Smooth muscle cell of the coronary artery (primary cell): ENCODE measurements at places on chromosomes 2 and 18. TPM values are rescaled to one million over a fixed set of nuclear protein-coding genes. Genes with fewer than 3 reads are reported as not detected.

GALNT5 gene
- total RNA-seq, result 15.1 and 73.1 TPM in 2 replicates

GNLY gene
- not detected in 2 replicates for total RNA-seq

RBKS gene
- total RNA-seq, result 1.4 and 3.0 TPM in 2 replicates

B3GNT7 gene
- total RNA-seq, result 0.75 TPM in 1 of 2 replicates, not detected in the other

PNKD gene
- 11.7 and 20.6 TPM in 2 replicates for total RNA-seq

LRATD1 gene
- total RNA-seq, result 0.47 TPM in 1 of 2 replicates, not detected in the other

TMEFF2 gene
- 0.12 and 0.60 TPM in 2 replicates for total RNA-seq

ELOA2 gene
- not detected in 2 replicates for total RNA-seq

TXNDC2 gene
- total RNA-seq, result not detected in 2 replicates

ZNF892 gene
- total RNA-seq, result 2.3 and 4.7 TPM in 2 replicates

OSBPL6 gene
- total RNA-seq, result 0.47 and 0.98 TPM in 2 replicates

KLHL30 gene
- total RNA-seq, result 0.59 and 2.5 TPM in 2 replicates

IL1A gene
- total RNA-seq, result 4.1 TPM in 1 of 2 replicates, not detected in the other

QPCT gene
- total RNA-seq, result 2.2 and 13.6 TPM in 2 replicates

PREB gene
- 55.5 and 206 TPM in 2 replicates for total RNA-seq

SCN3A gene
- total RNA-seq, result 0.12 and 3.5 TPM in 2 replicates

LRRTM4 gene
- total RNA-seq, result not detected in 2 replicates

RHBDD1 gene
- 18.1 and 79.3 TPM in 2 replicates for total RNA-seq

VWC2L gene
- total RNA-seq, result not detected in 2 replicates

TMEM182 gene
- total RNA-seq, result 0.94 and 1.9 TPM in 2 replicates

C2orf15 gene
- 0.12 TPM in 1 of 2 replicates, not detected in the other for total RNA-seq

ERBB4 gene
- total RNA-seq, result under 0.01 and 5.0 TPM in 2 replicates

SLC5A7 gene
- total RNA-seq, result not detected in 2 replicates
